Suprapubic skin (tissue), 4 donors: ENCODE measurements at places on chromosomes 5 and 9.

DNA sequence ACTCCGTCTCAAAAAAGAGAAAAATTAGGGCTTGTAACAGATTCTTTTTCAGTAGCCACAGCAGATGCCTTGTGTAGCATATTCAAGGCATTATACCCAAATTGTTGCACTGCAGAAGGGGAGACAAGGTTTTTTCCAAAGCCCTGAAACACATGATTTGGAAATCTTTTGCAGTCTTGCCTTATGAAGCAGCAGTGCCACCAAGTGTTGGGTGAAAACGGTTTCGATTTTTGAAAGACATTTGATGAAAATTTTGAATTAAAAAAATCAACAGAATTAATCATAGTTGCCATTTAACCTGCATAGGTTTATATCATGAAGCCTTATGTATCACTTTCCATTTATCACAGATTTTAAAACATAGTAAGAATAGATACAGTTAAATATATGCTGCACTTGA, 479.5 kb downstream of the TAF11L14 start:
- no peak for DNase-seq

DNA sequence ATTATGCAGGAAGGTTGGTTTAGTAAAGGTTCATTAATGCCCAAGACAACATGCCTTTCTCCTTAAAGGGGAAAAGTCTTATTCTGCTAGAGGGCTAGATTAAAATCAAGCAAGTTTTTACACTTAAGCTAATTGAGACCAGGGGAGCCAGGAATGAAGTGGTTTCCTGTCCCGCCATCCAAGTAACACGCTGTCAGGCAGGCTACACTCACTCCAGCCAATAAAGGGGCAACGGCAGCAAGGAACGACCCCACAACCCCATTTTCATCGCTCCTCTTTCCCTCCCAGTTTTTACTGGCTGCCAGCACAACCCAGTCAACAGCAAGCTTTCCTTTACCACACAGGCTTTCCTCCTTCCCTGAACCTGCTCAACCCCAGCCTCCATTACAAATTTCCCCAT, 225.1 kb downstream of the DCP2 start:
- DNase-seq, result no peak

GRCh38 chr9:87564111-87564510, 66.4 kb downstream of the DAPK1 start:
- no peak for DNase-seq

DNA sequence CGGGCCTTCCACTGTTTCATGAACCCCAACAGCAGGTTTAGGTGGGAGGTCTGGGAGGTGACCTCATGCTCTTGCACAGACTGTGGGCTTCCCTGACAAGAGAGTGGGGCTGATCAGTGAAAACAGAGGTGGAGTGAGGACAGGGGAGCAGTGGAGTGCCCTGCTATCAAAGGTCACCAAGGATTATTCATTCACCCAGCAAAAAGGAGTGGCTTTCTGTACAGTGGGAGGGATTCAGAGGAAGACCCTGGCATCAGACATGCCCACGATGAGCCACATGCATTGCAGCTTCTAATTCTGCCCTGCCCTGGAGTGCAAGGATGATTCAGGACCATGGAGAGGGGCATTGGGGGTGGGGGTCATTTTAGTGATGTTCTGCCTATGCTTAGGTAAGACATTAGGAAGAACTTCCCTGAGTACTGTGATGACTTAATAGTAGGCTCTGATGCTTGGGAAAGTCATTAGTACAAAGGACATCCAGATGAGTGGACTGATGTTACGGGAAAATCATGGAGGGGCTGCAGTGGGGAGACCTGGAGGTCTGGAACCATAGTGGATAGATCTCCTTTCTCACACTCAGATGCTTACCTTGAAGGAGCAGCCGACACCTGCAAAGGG, 12.8 kb downstream of the TRAF1 start:
- DNase-seq, result no peak

- DNase-seq, result no peak
Observed at GRCh38 chr5:41649659-41650058, 139.3 kb upstream of the PLCXD3 start.

DNA sequence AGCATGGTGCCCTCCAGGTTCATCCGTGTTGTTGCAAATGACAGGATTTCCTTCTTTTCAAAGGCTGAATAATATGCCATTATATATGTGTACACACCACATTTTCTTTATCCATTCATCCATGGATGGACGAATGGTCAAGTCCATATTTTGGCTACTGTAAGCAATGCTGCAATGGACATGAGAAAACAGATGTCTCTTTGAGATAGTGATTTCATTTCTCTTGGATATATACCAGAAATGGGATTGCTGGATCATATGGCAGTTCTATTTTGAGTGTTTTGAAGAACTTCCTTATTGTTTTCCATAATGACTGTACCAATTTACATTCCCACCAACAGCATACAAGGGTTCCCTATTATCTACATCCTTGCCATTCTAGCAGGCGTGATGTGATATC, 67.9 kb downstream of the TEK start:
- no peak for DNase-seq

GRCh38 chr5:87002485-87002884, 265.2 kb upstream of the RASA1 start:
- DNase-seq, result no peak

DNA sequence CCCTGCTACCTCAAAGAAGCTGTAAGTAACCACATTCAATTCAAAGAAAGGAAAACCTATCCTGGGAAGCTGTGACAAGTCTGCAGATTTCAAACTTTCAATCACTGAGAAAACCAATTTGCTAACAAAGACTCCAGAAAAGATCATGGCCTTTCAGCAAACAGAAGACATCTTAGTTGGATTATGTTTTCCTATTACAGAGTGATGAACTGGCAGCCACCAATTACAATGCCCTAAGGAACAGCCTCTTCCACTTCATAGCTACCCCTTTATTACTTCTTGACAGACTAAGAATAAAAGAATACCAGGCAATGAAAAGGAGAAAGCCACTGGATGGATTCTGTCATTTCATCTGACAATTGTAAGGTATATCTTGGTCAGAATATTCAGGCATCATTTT, 128.2 kb upstream of the RASEF start:
- no peak for DNase-seq

DNA sequence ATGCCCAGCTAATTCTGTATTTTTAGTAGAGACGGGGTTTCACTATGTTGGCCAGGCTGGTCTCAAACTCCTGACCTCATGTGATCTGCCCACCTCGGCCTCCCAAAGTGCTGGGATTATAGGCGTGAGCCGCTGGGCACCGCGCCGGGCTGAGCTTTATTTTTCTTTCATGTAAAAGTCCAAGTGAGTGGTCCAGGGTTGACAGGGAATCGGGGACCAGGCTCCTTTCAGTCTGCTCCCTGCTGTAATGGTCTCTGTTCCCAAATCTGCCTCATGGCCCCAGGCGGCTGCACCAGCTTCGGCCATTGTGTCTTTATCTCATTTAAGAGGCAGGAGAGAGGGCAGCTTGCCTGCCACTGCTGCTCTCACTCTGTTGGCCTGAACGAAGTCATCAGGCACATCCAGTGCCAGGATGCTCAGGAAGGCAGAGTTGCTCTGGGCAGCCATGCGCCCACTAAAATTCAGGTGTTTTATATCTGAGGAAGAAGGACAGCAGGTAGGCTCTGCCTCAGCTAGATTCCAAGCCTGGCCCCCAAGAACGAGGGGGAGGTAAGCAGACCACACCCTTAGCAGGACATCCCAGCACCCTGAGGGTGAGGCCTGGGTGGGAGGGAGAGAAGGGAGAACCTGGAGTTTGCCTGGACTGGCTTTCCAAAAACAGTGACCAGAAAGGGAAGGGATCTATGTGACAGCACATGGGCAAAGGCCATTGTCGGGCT, 1.7 kb upstream of the CCDC183 start:
- DNase-seq, result no peak

DNA sequence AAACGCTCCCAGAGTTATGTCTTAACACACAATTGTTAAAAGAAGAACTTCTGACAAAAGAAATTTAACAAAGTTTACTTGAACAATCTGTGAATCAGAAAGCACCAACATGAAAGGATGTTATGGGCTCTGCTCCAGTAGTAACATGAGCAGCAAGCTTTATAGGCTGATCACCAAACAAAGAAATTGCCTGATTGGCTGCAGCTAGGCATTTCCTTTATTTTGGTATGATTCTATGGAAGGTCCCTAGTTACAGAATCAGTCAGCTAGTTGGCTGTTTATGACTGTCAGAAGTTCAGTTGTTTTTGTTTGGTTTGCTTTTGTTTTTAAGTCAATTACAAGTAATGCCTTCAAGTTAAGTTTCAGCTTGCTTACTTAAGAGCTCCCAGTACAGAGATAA, 102.4 kb upstream of the SMC2 start:
- DNase-seq, result no peak

GRCh38 chr5:144771802-144772201, 601.1 kb downstream of the KCTD16 start:
- no peak for DNase-seq

GRCh38 chr9:126956917-126957686, 42.5 kb downstream of the RALGPS1 start:
- no peak for DNase-seq

DNA sequence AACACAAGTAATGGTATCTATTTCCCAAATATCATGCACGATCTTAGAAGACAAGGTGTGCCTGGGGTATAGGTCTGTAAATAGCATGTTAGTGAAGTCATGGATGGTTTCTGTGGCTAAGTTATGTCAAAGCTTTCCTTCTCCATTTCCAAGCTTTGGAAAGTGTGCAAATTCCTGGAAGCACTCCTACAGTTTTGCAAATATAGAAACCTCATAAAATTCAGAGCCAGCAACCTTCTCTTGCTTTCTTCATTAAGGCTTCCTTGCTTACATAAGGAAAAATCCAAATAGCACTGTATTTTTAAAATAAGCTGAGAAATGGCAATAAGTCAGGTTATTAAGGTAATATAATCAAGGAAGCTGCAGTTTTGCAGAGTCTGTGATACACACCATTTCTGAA, 134.6 kb upstream of the DPYSL3 start:
- DNase-seq, result no peak

GRCh38 chr5:136174021-136174659, 18.8 kb downstream of the SMIM32 start:
- DNase-seq, result no peak

DNA sequence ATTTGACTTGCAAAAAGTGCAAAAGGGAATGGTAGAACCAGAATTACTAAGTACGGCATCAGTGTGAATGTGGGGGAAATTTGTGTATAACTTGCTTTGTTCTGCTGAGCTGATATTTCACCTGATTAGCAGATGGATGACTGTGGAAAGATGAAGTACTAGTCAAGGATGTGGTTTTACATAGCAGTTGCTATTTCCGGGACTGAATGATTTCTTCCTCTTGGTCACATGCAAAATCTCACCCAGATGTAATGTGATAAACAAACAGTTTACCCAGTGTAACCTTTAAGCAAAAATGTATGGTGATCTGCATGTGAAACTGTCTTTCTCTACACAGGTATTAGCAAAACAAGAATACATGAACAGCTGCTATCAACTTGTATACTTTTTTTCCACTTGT, 46.1 kb downstream of the DCP2 start:
- DNase-seq, result no peak

DNA sequence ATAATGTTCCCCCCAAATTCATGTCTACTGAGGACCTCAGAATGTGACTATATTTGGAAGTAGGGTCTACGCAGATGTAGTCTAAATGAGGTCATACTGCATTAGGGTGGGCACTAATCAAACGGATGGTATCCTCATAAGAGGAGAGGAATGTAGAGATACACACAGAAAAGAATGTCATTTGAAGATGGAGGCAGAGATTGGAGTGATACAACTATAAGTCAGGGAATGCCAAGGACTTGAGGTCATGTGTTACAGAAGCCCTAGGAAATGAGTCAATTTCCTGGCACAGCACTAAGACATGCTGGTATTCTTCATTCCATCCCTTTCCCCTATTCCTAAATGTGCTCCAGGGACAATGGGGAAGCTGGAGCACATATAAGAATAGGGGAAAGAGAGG, 758 bp upstream of the PDCD1LG2 start:
- no peak for DNase-seq

- no peak for DNase-seq
Observed at GRCh38 chr5:35598707-35599370, 18.8 kb upstream of the SPEF2 start.

- no peak for DNase-seq
Observed at GRCh38 chr5:176810081-176810597, at the start of gene UNC5A. UNC5A (plus strand) TSS chr5:176810559; CDS start chr5:176810751, 192 bp downstream.

GRCh38 chr5:28729067-28729466, 1690.7 kb upstream of the CDH9 start:
- DNase-seq, result no peak

GRCh38 chr9:115046824-115047223, 71.1 kb downstream of the TNC start:
- DNase-seq, result no peak

DNA sequence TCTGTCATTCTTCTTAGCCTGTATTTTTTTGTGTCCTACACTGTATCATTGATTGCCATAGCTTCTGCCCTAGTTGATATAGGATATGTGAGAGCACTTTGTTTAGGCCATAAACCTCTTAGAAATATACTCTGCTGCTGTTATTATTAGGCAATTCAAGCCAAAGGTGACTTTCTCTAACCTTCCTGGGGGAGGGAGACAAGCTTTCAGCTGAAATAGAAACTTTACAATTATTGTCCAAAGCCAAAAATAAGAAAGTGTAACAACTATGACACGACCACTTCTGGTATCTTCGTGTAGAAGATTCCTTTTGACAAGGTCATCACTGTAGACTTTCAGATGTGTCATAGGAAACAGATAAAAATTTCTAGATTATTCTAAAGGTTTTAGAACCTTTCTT, 12.2 kb upstream of the CSNK1A1 start:
- DNase-seq, result no peak

- no peak for DNase-seq
Observed at GRCh38 chr9:93460689-93461413, 7.5 kb upstream of the FAM120AOS start.

- no peak for DNase-seq
Observed at GRCh38 chr9:137355761-137356365, 53.8 kb upstream of the NRARP start.

- no peak for DNase-seq
Observed at GRCh38 chr5:59813761-59814536, 79.6 kb downstream of the PDE4D start.

DNA sequence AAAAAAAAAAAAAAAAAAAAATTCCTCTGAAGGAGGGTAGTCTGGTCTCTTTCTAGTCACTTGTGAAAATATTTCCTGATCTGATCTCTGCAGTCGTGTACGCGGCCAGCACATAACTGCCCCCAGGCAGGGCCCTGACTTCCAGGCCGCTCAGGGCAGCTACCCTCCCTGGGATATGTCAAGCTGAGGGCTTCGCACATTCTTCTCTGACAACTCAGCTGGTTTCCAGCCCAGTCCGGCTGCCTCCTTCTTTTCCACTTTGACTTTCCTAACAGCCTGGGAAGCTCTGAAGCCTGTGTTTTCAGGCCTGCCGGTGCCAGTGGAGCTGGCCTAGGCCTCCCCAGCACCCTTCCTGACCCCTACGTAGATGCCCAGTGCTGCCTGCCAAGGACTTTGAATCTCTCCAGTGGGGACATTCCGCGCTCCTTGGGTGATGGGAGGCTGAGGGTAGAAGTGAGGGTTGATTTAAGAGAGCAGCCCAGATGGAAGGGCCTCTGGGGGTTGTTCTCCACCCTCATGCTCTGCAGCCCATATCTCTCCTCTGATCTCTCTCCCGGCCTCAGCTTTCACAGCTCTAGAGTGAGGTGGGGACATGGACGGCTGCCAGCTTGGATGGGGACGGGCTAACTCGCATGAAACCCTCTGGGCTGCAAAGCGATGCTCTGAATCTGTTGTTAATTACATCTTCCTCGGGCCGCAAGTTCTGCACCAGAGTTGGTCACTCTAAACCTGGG, 20.7 kb downstream of the COL5A1 start:
- peak; percentile 75 for DNase-seq

GRCh38 chr5:143714629-143715028, 97.3 kb upstream of the HMHB1 start:
- no peak for DNase-seq
